ENCODE measurements at places on chromosomes 4 and X.

GRCh38 chr4:89906777-89907521 is 12.3 kb downstream of the MMRN1 start:
- no peak for DNase-seq

GRCh38 chrX:39418254-39418704 is 617.0 kb downstream of the MID1IP1 start:
- DNase-seq = no peak

- no peak for DNase-seq
Measured at GRCh38 chr4:46399440-46399839, 9.5 kb upstream of the GABRA2 start.

DNA sequence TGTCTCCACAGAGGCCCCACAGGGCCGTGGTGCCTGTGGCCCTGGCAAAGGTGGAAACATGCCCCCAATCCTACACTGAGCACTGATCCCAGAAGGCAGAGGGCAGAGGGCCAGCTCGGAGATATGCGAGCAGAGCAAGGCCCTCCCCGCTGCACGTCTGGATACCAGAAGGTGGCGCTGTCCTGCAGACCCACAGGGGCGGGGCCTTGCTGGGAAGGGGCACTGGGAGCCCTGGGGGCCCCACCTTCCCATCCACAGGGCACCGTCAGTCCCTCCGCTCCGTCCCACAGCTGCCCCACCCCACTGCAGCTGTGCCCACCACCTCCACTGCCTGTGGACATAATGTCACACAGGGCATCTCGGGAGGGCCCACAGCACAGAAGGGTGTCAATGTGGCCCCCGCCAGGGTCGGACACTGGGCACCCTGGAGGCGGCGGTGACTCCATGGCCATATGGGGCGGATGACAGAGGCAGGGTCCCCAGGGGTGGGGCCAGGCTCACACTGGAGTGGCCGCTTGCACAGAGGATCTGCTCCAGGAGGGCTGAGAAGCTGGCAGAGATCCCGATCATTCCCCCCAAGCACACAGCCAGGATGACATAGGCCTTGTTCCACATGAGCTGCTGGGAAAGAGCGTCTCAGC is 4.8 kb downstream of the SLC49A3 start:
- DNase-seq = no peak

DNA sequence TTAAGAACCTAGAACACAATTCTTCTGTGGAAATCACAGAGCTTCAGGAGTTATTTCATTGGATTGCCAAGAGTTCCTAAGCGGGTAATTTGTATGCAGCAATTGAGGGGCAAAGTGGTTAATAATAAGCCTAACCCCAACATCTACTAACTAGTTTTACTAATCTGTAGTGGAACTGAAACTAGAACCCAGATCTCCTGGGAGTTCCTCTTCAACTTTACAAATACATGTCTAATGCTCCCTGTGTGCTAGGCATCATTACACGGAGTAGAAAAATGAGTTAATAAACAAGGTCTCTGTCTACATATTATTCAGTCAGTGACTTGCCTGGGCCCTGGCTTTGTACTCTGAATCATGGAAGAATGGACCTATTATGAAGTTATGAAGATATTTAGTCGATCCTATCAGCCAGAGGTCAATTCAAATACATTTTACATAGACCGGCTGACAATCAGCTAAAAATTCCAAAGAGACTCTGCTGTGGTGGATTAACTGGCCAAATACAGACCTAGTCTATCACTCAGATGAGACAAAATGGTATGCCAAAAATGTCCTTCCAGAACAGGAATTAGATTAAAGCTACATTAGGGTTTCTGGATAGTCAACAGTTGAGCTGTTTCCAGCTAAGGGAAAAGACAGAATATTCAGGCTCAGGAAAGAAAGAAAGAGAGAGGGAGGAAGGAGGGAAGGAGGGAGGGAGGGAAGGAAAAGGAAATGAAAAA is 326.0 kb downstream of the FBXW7 start:
- DNase-seq = no peak

DNA sequence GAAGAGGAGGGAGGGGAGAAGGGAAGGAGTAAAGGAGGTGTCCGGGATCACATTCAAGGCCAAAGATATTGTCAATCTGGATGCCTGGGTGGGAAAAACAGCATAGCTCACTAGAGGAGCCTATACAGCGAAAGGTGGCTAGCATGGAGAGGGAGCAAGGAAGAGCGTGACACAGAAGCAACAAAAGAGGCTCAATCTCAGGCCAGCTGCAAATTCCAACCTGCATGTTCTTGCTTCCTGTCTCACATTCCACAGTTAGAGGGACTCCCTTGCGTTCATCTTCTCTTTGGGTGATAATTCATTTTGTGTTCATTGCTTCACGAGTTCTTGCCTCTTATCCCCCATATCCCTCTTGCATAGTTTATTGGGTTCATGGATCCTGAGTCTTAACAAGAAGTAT is 3.0 kb upstream of the CLNK start:
- no peak for DNase-seq

DNA sequence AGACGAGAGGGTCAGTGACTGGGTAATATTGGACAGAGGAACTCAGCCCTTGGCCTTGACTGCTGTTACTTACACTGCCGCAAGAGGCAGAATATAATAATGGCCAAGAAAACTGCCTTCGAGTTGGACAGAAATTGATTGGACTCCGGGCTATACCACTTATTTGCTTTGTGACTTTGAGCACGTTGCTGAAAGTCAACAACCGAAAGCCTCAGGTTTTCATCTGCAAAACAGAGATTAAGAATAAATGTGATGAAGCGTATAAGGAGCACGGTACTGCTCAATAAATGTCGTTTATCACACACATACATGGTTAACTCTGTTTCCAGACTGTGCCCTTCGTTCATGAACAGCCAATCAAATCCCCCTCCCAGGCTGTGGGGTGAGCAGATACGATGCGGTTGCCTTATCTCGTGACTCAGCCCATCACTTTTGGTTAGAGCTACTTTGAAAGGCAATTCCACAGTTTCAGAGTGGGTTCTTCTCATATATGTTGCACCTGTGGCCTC is 91.6 kb downstream of the TSPAN7 start:
- no peak for DNase-seq

DNA sequence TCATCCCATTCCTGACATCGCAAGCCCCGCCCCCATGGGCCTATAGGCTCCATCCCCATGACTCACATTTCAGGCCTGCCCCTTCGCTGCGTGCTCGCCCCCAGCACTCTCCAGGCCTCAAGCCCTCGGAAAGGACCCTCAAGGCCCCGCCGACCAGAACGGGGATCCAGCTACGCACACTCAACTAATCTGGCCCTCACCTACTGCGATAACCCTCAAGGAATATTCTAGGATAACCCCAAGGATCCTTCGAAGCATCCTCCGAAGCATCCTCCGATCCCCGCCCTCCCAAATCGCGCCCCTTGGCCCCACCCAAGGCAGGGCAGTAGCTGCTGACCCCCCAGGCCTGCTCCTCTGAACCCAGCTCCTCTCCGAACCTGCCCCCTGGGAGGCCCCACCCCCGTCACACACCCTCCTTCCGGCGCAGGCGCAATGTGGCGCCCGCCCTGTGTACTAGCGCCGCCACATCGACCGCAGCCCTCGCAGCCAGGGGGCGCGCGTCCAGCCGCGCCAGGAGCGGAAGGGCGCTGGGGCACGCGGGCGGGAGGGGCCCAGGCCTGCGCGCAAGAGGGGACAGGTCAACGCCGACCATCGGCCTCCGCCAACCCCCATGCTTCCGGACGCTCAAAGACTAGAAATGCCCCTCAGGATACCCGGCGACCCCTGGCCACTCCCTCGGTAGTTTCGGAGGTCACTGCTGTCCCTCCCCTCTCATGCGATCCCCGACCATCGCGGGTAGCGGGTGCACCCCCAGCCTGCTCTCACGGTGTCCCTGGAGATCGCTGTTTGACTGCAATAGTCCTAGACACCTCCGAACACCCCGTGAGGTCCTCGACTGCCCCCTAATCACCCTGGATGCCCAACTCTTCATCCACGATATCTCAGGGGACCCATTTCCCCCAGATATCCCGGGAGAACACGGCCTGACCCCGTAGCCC is 6.4 kb upstream of the MAGIX start:
- DNase-seq = no peak

DNA sequence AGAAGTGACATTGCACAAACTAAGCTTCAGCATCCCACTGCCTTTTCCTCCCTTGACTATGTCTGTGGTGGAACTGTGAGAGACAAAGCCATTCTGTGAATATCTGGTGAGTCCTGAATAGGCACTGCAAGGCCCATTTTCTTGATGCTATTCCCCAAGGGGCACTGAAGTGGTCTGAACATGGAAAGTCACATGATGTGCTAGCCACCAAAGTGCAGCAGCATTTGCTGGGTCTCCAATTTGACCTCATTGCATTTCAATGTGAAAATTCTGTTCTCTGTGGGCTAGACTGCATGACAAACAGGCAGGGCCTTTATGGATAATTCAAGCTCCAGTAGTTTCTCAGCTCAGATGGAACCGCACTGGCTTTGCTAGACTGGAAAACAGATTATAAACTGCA is 627.4 kb upstream of the BOD1L1 start:
- no peak for DNase-seq

GRCh38 chrX:21691512-21692018 is 33.4 kb upstream of the KLHL34 start:
- DNase-seq = no peak

DNA sequence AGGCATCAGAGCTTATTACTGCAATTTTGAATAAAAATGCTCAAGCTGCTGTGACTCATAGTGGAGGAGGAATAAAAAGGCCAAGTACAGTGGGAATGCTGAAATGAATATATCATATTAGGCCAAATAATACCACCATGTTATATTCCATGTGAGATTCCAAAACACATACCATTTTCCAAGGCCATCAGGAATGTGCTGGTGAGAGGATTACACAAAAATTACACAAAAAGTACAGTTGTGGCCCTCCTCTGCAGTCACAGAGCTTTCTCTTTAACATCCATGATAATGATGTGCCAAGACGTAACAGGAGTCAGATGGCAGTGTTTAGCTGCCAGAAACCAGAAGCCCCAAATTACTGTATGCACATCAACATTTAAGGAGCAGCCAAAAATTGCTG is 153.5 kb downstream of the PCDH18 start:
- no peak for DNase-seq

DNA sequence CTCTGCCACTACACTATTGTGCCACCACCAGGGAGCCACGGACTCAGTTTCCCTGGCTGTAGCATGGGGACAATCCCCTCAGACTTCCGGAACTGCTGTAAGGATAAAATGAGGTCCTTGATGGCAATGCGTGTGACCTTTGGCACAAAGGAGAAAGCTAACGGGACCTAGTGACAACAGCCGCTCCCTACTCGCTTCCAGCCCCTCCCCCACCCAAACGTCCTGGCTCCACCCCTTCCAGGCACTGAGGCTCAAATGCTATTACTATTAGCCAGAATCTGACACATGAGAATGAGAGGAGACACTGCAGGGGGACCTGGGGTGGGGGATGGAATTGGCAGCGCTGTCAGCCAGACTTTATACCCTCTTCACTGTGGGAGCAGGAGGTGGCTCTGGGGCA is 5.4 kb upstream of the DUSP9 start:
- DNase-seq = no peak

DNA sequence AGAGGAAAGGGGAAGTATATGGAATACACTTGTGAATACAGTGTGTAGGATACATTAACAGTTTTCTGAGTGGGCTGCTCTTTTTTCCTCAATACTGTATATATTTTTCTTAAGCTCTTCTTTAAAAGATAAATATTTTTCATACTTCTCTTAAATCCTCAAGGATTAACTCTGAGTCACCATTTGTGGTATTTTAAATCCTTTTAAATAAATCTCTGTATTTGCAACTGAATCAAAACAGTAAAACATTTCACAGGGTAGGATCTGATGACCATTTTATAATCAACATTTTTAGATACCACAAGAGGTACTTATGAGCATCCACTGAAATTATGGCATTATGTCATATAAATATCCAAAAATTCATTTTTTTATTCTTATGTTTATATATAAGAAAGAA is 87.6 kb downstream of the GAB1 start:
- DNase-seq = no peak
